ENCODE measurements at places on chromosomes 3 and 15.

GRCh38 chr3:72004749-72005292 is 219.9 kb upstream of the PROK2 start:
- DNase-seq, result no peak

GRCh38 chr15:82944056-82944455 is 8.5 kb downstream of the HOMER2 start:
- DNase-seq, result no peak

- no peak for DNase-seq
These were observed 11.5 kb downstream of the SETMAR start for GRCh38 chr3:4314688-4315087.

DNA sequence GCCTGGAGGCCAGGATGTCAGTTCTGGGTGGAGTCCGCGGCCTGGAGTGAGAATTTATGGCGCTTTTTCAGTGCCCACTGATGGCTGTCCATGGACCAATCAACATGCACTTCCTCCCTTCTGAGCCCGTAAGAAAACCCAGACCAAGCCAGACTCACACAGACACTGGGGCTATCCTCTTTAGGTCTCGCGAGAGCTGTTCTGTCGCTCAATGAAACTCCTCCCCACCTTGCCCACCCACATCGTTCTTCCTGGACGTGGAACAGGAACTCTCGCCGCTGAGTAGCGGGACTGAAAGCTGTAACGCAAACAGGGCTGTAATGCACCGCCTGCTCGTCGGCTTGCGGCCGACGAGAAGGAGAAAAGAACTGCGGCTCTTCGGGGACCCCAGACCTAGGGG is 833.0 kb upstream of the CADM2 start:
- DNase-seq, result no peak

All from activated CD8-positive, alpha-beta memory T cell treated with anti-CD3 and anti-CD28 coated beads for 48 hours (primary cell).